Hypothalamus (tissue), 51 donors: ENCODE measurements at places on chromosomes 6 and 20.

- no peak for DNase-seq
These were observed 49.2 kb downstream of the EIF2S2 start for GRCh38 chr20:34062570-34063482.

- no peak for DNase-seq
These were observed 131.8 kb downstream of the SLC23A2 start for GRCh38 chr20:4869290-4870193.

GRCh38 chr20:59526242-59527225, 77.8 kb upstream of the PHACTR3 start:
- no peak for DNase-seq

DNA sequence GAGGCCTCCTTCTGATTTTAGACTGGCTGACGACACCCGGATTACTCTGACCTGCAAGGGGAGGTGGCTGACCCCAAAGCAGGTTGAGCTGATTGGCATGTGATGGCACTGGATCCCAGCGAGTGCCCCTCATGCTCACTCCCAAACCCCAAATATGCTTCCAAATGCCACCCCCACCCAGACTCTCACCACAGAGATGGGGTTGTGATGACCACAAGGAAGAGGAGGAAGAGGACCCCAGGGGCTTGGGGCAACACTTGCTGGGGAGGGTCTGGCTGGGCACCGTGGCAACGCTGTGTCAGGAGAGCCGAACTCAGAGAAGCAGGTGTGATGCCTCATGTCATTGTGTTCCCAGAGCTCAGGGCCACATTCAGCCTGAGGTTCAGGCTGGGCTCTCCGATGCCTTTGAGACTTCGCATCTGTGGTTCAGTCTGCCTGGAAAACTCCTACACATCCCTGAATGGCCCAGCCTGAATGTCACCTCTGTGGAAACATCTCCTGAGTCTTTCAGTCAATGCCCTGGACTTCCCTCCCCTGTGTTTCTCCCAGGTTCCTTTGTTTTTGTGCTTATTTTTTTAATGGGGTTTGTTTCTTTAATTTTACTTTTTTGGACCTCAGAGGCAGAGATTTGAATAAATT, 169.1 kb upstream of the PMEPA1 start:
- no peak for DNase-seq

DNA sequence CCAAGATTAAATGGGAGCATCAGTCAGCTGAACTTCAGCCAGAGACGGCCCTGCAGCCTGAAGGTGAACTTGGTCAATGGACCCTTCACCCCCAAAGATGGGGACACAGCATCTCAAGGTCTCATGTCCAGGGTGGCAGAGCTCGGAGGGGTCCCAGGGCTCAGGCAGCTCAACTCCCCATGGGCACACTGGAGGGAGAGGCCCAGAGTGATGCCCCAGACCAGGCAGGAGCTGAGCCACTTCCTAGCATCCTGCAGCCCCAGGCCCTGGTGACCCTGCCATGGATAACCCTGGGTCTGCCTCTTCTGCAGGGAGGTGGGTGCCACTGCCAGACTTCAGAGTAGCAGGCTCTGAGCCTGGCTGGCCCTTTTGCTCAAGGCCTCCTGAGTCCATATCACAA, 27.5 kb upstream of the EMILIN3 start:
- DNase-seq = no peak

GRCh38 chr20:16821211-16822089, 73.3 kb downstream of the OTOR start:
- DNase-seq = no peak

- DNase-seq = no peak
These were observed 145.5 kb upstream of the TOP1 start for GRCh38 chr20:40883097-40883496.

DNA sequence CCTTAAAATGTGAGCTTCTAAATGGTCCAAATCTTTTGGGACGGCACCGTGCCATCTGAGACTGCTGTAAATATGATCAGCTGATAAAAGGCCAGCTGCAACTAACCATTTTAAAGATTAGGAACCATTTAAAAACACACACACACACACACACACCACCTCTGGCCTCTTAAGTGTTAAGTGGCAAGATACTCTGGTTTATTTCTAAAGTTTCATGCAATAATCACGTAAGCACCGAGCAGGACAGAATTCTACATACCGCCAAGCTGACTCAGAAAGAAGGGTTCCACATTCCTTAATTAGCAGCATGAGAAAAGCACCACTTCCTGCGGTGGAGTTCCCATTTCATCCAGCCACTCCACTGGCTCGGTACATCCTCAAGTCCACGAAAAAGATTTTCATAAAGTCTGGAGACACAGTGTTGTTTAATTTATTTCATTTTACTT, 17.8 kb upstream of the ZNF217 start:
- DNase-seq = no peak

- DNase-seq = no peak
These were observed 260.2 kb upstream of the IRAK1BP1 start for GRCh38 chr6:78607189-78607588.

DNA sequence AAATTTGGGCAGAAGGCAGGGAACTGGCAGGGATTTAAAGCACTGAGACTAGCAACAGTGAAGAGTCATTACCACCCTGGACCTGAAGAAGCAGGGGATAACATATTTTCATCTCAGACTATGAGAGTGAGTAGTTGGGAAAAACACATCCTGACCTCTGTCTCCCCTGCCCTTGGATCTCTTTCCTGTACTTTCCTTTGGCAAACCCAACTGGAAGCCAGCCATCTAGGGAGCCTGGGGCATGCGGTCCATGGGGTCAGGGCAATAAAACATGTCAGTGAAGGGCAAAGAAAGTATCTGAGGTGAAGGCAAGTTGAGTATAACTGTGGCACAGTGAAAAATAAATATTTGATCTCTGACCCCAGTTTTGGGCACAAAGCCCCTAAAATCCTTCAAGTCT, 698.2 kb downstream of the DOK5 start:
- DNase-seq = no peak

DNA sequence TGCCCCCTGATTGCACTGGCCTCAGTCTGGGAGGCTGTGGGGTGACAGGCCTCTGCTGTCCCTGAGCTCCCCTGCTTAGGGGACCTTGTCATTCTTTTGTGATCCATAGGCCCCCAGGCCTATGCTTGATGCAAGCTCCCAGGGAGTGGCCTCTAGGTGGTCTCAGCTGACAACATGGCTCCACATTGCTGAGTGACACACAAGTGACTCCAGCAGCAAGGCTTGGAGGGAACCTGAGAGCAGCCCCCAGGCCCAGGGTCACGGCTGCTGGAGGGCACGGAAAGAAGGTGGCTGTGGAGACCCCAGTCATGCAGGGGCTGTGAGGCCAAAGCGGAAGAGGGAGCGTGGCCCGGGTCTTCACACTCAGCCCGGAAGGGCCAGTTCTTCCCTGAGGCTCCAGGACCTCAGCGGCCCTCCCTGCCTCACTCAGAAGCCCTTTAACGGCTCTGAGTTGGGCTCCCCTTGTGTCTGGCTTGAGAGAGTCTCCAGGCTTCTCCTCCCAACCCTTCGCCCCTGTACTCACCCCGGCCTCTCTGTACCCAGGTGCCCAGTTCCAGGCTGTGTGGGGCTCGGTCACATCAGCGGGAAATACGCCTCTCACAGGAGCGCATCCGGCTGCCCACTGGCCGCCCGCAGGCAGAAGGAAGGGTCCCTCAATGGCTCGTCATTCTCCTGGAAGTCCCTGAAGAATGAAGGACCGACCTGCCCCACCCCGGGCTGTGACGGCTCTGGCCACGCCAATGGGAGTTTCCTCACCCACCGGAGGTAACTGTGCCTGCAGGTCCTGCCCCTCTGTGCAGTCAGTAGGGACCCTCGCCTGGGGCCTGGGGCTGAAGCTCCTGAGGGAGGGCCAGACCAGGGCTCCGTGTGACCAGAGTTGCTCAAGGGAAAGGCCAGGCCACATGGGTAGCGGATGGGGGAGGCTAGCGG, 23.7 kb upstream of the PCMTD2 start:
- DNase-seq = no peak

GRCh38 chr6:36526066-36526465, 21.2 kb downstream of the STK38 start:
- no peak for DNase-seq

DNA sequence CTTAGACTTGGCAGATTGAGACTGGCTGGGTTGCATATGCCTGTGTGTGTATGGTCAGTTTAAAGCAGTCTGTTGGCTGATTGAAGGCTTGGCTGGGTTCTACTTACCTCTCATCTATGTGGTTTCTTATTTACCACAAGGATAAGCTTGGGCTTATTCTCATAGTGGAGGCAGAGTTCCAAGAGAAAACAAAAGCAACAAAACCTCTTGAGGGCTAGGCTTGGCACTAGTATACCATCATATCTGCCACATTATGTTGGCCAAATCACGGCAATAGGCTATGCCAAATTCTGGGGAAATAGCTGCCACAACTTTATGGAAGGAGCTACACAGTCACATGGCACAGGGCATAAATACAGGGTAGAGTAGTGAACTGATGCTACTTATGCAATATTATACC, 714.1 kb downstream of the CBLN4 start:
- DNase-seq = no peak

DNA sequence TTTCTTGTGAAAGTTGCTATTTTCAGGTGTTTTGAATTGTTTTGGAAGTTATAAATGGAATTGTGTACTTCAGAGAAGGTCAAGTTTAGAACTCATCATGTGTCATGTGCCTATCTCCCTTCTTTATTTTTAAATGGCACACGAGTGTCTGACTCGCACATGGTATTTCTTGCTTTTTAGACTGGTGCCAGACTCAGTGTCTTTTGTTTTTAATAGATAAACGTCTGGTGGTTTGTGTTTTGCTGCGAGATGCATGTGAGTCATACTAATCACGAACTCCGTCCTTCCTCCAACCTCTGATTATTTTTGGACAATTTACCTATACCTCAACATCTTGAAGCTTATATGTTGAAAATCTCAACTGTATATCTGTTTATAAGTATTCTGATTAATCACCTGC, 292.1 kb downstream of the CDKAL1 start:
- no peak for DNase-seq

GRCh38 chr6:21441386-21441785, 152.2 kb upstream of the SOX4 start:
- DNase-seq = no peak

GRCh38 chr20:16209951-16210361, 363.3 kb downstream of the KIF16B start:
- DNase-seq = no peak

GRCh38 chr6:41028561-41029412, 10.2 kb downstream of the UNC5CL start:
- DNase-seq = no peak

GRCh38 chr6:96760153-96760687, 77.1 kb downstream of the GPR63 start:
- DNase-seq = no peak

GRCh38 chr6:14118091-14118439, 493 bp downstream of the CD83 start:
- DNase-seq = no peak

- no peak for DNase-seq
These were observed 20.3 kb downstream of the ENPP1 start for GRCh38 chr6:131828080-131828479.

- DNase-seq = no peak
These were observed 229.8 kb downstream of the FRK start for GRCh38 chr6:115830895-115831294.

GRCh38 chr6:30345852-30346251, 896 bp downstream of the RPP21 start:
- no peak for DNase-seq

DNA sequence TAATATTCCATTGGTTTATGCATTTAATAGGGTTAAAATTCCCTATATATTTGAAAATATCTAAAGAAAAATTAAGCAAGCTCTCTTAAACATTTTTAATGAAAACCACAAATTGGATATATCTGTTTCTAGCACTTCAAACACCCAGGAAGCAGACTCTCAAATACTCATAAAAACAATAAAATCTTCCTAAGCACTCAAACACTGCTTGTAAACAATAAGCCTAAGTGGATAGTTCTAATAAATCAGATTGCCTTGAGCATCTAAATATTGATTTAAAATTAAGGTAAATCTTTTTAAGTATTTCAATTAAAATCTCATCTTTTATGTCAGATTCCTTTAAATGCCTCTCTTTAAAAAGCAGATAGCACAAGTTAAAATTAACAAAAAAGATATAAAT, 254.4 kb downstream of the KCNQ5 start:
- DNase-seq = no peak

DNA sequence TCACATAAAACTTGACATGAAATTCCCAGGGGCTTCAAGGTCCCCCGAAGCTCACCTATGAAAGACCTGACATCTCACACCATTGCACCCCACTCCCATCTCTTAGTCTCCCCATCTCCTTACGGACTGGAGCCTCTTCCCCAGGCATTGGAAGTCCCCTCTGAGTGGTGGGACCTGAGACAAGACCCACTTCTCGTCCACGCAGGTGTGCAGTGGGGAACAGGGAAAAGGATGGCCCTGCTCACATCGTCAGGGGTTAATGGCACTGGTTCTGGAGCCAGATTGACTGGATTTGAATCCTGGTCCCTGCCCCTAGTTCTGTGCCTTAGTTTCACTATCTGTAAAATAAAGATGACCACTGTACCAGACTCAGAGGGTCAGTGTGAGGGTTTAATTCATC, 15.5 kb downstream of the ADGRF1 start:
- DNase-seq = no peak

- no peak for DNase-seq
These were observed 16.1 kb downstream of the PLA2G7 start for GRCh38 chr6:46719099-46719498.

DNA sequence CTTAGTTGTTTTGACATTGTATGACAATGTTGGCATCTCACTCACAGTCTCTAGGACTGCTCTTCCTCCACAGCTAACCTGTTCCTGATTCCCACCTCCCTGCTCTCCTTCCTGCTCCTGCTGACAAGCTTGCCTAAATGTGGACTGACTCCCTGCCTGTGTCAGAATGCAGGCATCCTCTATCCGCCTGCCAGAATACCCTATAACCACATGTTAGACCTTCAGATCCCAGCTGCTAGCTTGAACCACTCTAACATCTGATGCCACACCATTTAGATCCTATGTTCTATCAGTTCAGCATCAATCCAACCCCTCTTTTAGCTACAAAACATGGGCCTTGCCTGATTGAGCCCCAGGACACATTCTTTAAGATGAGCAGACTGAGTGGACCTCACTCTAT, 12.2 kb downstream of the FILIP1 start:
- no peak for DNase-seq

DNA sequence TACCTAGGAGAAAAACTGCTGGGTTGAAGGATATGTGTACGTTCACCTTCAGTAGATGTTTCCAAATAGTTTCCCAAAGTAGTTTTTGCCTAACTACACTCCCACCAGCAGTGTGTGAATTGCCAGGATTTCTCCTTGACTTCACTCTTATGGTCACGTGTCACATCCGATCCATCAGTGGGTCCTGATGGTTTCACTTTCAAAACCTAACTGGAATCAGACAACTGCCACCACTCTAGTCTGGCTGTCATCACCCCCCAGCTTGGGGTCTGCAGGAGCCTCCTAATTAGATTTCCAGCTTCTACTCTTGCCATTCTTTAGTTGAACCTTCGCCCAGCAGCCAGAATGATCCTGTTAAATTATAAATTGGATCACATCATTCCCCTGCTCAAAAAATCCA, 8.5 kb upstream of the SLC12A5 start:
- DNase-seq = no peak
